Spinal cord (tissue), 10 donors: ENCODE measurements at places on chromosomes 2 and 18. TPM values are rescaled to one million over a fixed set of nuclear protein-coding genes. Genes with fewer than 3 reads are reported as not detected.

Gene EML6
- 6.9 TPM for total RNA-seq

Gene EPAS1
- total RNA-seq = 37.2 TPM

Gene TRAPPC12
- 90.7 TPM for total RNA-seq

Gene TXNDC9
- 54.6 TPM for total RNA-seq

Gene PMAIP1
- 1.4 TPM for total RNA-seq

Gene GPR155
- 53.8 TPM for total RNA-seq

Gene COL5A2
- total RNA-seq = 387 TPM

Gene SAG
- not detected for total RNA-seq

Gene RPRM
- 15.1 TPM for total RNA-seq

Gene CHN1
- total RNA-seq = 56.9 TPM
